ENCODE measurements at places on chromosomes 1 and 21.

- no peak for DNase-seq
Measured at GRCh38 chr1:28803051-28803450, 8.9 kb upstream of the OPRD1 start.

GRCh38 chr1:235206533-235207208 lies 45.6 kb upstream of the RBM34 start:
- DNase-seq: no peak

DNA sequence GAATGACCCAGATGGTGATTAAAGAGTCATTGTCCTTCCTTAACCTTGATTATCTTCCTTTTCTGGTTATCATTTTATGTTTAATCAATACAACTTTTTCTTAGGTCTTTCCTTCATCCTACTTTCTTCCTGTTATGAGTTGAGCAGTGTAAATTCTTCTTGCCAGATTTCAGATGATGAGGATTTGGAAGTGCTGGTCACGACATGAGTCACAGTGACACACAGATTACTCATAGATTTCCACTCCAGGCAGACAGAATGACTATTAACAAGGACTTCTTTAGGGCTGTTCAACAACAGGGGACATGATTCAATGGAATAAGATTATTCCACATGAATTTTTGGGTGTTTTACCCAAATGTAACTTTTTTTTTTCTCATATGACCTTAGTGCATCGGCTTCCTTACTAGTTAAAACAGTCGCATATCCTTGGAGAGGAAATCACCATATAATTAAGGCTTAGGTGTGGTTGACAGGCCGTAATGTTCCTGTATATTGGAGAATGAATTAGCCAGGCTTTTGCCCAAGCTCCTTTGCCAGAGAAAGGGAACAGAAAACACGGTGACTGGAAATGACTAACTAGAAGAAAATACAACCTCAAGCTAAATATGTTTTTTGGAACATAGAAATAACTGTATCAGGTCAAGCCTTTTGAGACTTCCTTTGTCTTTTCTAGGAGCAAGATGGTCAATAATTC lies 44.2 kb downstream of the PRRX1 start:
- no peak for DNase-seq

DNA sequence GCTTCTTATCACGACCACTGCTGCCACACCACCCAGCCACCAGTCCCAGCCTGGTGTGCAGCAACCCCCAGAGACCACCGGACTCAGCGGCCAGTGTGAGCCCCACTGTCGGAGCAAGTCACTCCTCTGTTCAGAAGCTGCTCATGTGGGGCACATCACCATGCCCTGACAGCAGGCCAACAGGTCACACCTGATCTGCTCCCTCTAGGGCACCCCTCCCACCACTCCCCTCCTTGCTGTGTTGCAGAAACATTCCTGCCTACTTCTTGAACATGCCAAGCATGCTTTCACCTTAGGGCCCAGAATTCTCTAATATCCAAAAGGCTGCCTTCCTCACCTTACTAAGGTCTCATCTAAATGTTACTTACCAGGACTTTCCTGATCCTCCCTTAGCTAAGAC lies 146.5 kb downstream of the SLC45A1 start:
- no peak for DNase-seq

DNA sequence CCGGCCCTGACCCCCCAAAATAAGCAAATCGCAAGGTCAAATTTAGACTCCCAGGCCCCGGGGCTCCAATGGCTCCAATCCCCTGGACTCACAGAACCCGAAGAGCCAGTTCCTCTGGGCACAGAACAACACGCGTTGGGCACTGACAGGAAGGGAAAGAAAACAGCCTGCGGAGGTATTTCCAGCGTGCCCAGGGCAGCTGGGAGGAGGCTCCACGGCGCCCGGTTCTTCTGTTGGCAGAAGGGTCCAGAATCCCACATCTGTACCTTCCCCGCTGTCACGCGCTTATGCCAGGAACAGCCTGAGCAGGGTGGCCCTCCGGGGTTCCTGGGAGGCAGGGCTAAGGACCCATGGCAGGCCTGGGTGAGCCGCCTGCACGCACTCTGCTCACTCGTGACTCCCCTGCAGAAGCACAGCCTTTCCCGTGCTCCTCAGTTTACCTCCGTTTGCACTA lies 85.5 kb downstream of the RIPK4 start:
- no peak for DNase-seq

DNA sequence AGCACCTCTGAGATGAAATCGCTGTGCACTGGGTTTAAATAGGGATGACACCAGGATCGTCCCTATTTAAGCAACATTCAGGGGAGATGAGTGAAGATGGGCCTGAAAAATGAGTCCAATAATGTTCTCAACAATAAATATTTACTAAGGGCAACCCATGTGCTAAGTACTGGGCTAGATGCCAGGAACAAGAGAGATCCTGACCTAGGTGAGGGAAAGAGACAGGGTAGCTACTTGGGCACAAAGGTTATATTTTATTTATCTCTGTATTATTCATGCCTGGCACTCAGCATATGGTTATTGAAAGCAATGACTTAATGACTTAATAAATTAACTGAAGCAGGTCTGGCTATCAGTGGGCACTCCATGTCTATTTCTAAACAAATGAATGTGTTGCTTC lies 27.4 kb upstream of the AVPR1B start:
- DNase-seq: no peak

DNA sequence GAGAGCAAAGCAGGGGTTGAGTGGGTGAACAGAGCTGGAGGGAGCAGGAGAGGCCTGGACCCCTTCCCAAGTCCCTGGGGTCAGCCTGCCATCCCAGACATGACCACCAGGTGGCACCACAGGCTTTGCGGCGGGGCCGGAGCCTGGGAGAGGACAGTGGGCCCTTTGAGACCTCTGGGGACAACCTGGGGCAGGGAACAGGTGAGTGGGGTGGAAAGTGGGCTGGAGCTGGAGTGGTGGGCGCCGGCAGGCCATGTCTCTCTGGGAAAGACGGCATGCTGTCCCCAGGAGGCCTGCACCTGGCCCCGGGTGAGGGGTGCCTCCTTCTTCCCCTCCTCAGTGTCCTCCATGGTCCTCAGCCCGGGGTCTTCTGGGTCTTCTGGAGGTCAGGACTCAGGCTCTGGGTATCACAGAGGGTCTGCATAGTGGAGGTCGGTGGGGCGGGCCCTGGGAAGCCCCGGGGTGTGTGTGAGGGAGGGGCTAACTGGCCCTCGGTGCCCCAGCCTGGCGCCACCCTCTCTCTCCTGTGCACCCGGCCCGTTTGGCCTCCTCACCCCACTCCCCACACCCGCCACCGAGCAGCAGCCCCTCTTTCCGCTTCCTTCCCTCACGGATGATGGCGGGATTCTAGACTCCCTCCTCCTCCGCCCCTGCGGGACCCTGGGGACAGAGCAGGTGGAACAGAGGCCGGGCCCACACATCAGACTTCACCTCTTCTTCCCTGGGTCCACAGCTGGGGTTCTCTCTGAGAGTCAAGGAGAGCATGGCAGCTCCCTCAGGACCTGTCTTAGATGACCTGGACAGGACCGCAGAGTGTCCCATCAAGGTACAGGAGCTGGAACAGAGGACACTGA lies 28.5 kb upstream of the PKP1 start:
- peak; percentile 84 for DNase-seq

DNA sequence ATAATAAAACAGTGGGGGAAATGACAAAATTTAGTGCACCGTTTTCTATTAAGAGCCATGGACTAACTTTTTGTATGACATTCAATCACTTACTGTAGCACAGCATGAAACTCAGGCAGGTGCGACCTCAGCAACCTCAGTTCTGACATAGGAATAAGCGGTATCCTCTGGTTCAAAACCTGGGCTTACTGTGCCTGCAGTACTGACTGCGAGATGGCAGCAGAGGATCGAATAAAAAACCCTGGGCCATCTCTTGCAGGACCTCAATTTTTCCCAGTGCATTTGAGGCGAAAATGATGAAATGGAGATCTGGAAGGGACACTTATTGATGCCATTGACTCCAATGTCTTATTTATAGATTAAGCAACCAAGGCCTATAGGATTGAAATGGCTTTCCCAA lies 214.7 kb downstream of the ADGRL2 start:
- no peak for DNase-seq

- no peak for DNase-seq
Measured at GRCh38 chr1:3847081-3847480, 9.9 kb downstream of the CEP104 start.

GRCh38 chr1:85366391-85367170 lies 90.1 kb upstream of the BCL10 start:
- DNase-seq: peak; percentile 48

- no peak for DNase-seq
Measured at GRCh38 chr1:167251472-167251871, 30.8 kb downstream of the POU2F1 start.

- no peak for DNase-seq
Measured at GRCh38 chr1:193120604-193121166, 1.1 kb upstream of the CDC73 start.

GRCh38 chr1:150650193-150650592 lies 20.8 kb upstream of the ENSA start:
- DNase-seq: no peak

GRCh38 chr1:232966663-232967062 lies 16.3 kb downstream of the NTPCR start:
- peak; percentile 53 for DNase-seq

- no peak for DNase-seq
Measured at GRCh38 chr1:154629061-154629674, 21.2 kb upstream of the ADAR start.

DNA sequence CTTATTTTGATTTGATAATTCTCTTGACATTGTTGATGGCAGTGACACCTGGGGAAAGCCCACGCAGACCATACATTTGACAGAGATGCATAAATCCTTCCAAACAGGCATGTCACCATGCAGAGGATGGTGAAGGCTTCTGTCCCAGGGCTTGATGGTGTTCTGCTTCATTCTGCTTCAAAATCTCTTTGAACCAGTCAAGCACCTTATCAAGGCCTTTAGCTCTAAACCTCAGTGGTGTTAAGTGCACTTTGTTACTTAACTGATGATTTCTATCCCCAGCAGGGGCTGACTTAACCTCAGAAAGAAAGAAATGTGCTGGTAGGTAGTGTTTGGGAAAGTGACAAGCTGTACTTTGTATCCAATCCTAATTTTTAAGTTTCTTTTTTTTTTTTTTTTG lies 81.1 kb downstream of the RRAGC start:
- no peak for DNase-seq

- no peak for DNase-seq
Measured at GRCh38 chr21:37381883-37382585, 15.5 kb downstream of the DYRK1A start.

- peak; percentile 14 for DNase-seq
Measured at GRCh38 chr1:159892944-159893343, 7.0 kb downstream of the CFAP45 start.

DNA sequence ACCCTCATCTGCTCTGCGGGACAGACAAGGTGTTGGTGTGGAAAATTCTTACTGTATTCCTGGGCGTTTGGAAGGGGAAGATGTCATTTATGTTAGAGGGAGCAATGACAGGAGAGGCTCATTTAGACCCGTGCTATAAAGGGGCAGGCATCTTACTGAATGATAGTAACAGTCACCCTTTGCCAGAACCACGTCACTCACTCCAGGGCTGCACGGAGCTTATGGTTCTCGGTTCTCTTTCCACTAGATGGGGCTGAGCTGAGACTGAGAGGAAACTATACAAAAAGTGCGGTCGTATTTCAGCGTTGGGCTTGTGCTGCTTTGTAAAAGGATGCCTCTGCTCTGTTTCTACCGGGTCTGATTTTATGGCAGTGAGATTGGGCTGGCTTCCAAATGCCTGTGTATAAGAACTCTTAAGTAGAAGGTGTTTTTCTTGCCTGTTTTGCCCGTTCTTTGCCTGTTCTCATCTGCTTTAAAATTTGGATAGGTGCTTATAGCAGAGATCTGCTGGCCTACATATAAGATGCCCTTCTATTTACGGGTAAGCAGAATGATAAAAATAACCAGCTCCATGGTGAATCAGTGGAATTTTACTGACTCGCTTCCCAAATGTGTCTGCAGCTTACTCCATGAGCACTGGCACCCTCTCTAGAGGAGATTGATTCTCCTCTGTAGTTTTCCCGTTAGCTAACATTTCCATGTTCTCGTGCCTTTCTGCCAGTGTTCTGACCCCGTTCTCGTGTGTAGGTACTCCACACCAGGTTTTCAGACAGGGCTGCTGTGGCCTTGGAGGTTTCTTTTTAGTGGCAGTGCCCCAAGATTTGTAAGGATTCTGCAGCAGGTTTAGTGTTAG lies 55.9 kb downstream of the MRPS6 start:
- DNase-seq: peak; percentile 7

- no peak for DNase-seq
Measured at GRCh38 chr1:12565966-12566352, 52.1 kb downstream of the DHRS3 start.

DNA sequence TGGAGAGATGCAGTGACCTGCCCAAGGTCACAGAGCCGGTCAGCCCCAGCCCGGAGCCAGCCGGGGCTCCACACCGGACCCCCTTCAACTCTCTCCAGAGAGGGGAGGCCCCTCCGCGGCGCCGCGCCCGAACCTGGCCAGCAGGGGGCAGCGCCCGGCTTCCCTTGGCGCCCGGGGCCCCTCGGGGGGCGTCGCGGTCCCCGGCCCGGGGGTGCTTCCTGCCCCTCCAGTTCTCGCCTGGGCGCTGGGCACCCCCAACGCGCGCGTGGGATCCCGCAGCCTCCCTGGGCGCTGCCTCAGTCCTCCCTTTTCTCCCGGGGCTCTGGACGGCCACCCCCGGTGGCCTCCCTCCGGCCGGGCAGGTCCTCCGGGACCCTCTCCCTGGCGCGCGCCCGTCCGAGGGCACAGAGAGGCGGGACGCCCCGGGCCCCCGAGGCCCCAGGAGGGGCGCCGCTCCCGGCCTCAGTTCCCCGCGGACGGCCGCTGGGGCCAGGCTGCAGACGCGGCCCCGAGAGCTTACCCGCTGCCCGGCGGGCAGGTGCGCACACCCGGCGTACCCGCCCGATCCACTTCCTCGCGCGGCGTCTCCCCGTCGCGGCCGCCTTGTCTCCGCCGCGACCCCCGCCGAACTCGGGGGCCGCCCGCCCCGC lies 406 bp downstream of the HTR1D start:
- DNase-seq: peak; percentile 49

- peak; percentile 61 for DNase-seq
Measured at GRCh38 chr1:208387908-208388811, 144.0 kb upstream of the PLXNA2 start.

GRCh38 chr1:204094856-204095634 lies 22.1 kb downstream of the SOX13 start:
- no peak for DNase-seq

- no peak for DNase-seq
Measured at GRCh38 chr21:42238185-42238934, 19.4 kb downstream of the ABCG1 start.

GRCh38 chr1:52554756-52555155 lies 1.9 kb upstream of the TUT4 start:
- DNase-seq: no peak

GRCh38 chr1:15153842-15154479 lies 414 bp downstream of the TMEM51 start:
- peak; percentile 84 for DNase-seq
